LoVo (cell line): ENCODE measurements at places on chromosomes 5 and 9.

DNA sequence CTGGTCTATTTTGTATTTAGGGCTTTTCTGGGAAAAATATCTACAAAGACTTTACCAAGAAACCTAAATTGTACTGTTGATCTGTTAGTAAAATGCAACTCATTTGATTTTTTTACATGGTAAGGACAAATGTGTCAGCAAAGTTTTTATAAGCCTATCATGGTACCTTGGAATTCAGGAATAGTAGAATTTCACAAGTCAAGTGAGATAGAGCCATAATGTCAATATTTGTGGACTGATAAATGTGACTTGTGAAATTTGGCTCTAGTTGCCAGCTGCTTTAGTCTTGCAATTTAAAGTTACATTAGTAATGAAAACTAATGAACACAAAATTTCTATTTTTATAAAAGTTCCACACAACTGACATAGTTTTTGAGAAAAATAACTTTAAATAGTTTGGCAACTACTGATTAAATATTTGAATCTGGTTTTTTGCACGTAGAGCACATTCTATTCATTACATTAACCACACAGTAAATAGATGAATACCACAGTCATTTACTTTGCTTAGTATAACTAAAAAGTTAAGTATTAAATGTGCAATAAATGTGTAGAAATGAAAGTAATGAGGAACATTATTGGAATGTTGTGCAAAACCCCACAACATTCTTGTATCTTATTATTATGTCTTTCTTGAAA, 41.2 kb upstream of the RIOK2 start:
- DNase-seq: no peak

DNA sequence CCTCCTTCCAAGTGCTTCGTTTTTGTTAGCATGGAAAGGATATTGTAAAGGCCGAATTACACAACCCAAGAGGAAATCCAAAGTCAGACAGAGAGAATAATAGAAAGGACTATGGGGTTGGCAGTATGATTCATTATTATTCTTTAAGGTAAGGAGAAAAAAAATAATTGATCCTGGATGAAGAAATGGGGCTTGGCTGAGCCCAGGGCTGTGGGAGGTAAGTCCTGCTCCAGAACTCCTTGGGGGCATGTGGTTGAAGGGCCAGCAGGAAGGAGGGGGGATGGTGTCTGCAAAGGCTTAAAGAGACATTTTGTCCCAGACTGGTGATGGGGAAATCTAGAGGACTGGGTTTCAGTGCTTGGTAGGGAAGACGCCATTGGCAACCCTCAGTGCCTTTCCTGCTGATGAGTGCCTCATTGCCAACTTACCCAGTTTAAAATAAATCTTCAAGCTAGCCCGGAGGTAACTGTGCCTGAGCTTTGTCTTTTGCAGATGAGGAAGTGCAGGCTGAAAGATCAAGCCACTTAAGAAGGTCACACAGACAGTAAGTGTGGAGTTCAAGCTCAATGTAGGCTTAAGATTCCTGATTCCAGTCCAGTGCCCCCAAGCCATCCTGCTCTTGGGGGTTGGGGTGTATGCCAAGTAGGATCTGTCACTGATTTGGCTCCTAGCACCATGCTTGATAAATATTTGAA, 30.2 kb downstream of the FOXI1 start:
- DNase-seq: no peak

DNA sequence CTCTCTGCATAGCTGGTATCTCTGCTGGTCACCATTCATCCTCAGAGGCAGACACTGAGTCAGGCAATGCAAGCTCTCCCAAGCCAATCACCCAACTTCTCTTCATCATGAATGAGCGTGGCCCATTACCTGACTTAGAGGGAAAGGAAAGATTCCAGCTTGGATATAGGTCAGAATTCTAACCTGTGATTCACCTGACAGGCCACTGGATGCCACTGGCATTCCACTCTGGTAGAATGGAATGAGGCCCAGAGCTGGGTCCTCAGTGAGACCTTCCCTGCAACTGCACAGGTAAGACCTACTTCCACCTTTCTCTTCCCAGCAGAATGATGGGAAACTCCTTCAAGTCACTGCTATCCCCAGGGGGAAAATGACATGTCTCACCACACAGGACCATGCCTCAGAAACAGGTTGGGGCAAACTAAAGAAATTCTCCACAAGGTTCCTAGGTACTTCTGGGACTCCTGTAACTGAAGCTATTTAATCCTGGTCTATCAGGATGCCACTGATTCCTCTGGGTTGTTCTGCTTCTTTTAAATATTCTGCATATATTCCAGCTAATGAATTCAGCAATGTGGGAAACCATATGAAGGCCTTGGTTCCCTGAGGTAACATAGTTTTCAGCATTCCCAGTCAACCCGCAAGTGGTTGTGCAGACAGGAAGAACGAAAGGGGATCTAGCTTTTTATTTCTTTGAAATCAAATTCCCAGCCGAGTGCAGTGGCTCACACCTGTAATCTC, 62.0 kb downstream of the SUSD1 start:
- DNase-seq: peak; percentile 56

GRCh38 chr5:136133222-136133921, 727 bp downstream of the SMAD5 start:
- DNase-seq: peak; percentile 54

DNA sequence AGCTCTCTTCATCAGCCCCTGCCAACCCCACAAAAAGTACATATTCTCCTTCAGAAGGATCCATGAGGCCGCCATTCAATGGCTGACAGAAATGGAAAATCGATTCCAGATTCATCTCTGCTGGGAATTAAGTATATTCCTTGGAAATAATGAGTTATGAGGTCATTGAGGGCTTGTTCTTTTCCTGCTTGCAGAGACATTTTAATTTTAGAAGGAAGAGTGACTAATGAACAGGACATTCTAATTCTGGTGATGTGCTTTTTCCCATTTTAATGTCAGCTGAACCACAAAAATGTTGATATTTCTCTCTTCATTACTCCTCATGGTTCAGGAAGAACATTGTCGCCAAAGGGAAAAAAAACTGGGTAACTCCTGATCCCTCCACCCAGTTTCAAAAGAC, 314.0 kb downstream of the PIK3R1 start:
- DNase-seq: no peak

DNA sequence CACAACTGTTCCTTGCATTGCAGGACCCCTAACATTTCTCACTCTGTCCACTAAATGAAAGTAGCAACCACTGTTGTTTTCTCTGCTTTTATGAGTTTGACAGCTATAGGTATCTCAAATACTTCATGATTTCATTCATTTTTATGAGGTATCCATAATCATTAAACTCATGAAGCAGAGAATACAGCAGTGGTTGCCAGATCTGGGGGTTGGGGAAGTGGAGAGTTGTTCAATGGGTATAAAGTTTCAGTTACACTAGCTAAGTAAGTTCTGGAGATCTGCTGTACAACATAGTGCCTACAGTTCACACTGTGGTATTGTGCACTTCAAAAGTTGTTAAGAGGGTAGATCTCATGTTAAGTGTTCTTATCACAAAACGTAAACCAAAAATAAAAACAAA, 23.4 kb upstream of the CAMK4 start:
- DNase-seq: no peak

GRCh38 chr5:159430361-159431012, 100.2 kb upstream of the IL12B start:
- DNase-seq: no peak

- no peak for DNase-seq
Measured at GRCh38 chr5:83406906-83407305, 64.6 kb upstream of the VCAN start.
